ENCODE measurements at places on chromosomes 1 and 21.

DNA sequence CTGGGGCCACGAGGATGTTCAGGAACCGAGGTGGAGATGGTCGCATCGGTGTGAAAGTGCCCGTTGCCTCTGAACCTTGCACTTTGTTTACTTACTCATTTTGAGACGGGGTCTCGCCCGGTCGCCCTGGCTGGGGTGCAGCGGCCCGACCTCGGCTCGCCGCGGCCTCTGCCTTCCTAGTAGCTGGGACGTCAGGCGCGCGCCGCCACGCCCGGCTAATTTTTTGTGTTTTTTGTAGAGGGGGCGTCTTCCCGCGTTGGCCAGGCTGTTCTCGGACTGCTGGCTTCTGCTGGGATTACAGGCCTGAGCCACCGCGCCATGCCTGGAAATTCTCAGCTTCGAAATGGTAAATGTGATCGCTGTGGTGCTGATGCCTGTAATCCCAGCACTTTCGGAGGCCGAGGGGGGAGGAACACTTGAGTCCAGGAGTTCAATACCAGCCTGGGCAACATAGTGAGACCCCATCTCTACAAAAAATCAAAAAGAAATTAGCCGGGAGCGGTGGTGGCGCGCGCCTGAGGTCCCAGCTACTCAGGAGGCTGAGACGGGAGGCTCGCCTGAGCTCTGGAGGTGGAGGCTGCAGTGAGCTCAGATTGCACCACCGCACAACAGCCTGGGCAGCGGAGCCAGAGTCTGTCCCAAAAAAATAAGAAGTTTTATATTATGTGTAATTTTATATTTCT lies 684 bp upstream of the MRPL20 start:
- DNase-seq: no peak

DNA sequence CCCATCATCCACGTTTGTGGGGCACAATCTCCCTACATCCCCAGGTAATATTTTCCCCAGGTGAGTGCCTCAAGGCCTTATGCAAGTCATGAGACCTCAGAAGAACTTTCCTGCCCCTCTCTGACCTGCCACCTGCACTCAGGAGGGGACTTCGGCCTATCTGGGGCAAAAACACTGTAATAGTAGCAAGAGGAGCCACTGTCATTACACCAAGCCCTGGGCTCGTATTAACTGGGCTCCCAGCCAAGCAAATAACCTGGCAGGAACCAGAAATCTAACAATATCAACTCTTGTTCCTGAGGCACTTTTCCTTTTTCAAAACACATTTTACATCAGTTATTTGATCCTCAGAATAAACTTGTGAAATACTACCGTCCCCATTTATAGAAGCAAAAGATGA lies 30.9 kb downstream of the LAMB3 start:
- DNase-seq: no peak

GRCh38 chr1:10889650-10890353 lies 93.4 kb upstream of the CASZ1 start:
- no peak for DNase-seq

DNA sequence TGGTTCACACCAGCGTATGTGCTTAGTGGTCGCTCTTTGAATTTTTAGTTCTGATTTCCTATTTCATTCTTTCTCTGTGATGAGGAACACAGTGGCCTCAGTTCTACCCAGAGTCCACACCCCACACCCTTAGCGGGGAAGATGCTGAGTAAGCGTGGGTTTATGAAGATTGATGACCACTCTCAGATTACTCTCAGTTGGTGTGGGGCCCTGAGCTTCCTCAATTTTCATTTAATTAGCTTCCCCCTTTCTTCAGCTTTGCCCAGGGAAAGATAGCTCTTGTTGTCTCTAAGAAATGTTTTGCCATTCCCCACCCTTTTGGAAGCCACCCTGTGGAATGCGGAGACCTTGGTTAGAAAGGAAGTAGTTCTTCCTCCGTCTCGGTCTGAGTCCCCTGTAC lies 299.9 kb upstream of the PROX1 start:
- no peak for DNase-seq

- DNase-seq: no peak
These were observed 28.5 kb upstream of the PTPRC start for GRCh38 chr1:198610362-198610761.

DNA sequence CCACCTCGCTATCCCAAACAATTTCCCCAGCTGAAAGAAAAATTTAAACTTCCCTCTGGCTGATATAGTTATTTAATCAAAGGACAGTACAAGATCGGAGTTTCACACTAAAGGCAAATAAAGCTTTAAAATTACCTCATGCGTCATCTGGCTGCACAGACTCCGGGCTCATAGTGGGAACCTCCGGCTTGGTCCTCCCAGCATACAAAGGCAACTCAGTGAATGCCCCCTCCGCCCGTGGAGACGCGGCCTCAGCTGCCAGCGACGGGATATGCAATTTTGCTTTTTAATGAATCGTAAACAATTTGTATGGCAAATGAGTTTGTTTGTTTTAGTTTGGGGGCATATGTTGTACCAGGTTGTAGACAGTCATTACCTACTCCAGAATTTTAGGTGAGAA lies 214.6 kb upstream of the NFIA start:
- DNase-seq: no peak

DNA sequence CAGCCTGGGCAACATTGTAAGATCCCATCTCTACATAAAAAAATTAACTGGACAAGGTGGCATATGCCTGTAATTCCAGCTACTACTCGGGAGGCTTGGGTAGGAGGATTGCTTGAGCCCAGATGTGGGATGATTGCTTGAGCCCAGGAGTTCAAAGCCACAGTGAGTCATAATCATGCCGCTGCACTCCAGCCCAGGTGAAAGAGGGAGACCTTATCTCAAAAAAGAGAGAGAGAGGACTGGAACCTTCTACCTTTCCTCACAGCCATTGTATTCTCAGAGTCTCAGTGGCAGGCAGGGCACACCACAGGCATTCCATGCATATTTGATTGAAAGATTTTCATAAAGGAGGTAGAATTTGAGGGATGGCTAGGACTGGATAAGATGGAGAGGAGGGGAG lies 78.4 kb downstream of the KIF14 start:
- DNase-seq: no peak

GRCh38 chr21:37631319-37632117 lies 264.9 kb downstream of the DYRK1A start:
- no peak for DNase-seq

- DNase-seq: no peak
These were observed 101.1 kb upstream of the SOD1 start for GRCh38 chr21:31558189-31558961.

GRCh38 chr21:38129711-38130110 lies 127.1 kb upstream of the KCNJ15 start:
- DNase-seq: no peak

- DNase-seq: no peak
These were observed 26.6 kb downstream of the ZBTB18 start for GRCh38 chr1:244077473-244078220.

GRCh38 chr1:81006502-81006901 lies 794.2 kb upstream of the ADGRL2 start:
- no peak for DNase-seq

GRCh38 chr1:228463559-228464455 lies 23.4 kb upstream of the RNF187 start:
- DNase-seq: no peak

DNA sequence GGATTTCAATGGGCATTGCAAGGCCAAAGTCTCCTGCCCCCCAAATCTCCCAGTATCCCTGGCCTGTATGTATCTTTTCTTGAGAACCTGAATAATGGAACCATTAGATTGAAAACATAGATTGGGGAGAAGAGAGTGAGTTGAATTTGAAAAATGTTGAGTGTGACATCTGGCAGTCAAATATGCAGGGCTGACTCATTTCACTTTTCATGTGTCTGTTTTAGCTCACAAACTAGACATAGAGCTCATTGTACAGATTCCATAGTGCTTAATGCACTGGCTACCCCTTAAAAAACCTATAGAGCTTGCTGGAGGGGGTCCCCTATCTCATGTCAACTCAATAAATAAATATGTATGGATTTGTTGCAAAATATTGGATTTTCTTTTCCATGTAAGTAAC lies 30.8 kb downstream of the DDR2 start:
- DNase-seq: no peak

GRCh38 chr1:60367532-60367931 lies 294.0 kb upstream of the C1orf87 start:
- DNase-seq: no peak

- no peak for DNase-seq
These were observed 46.2 kb downstream of the PGBD5 start for GRCh38 chr1:230379928-230380327.

DNA sequence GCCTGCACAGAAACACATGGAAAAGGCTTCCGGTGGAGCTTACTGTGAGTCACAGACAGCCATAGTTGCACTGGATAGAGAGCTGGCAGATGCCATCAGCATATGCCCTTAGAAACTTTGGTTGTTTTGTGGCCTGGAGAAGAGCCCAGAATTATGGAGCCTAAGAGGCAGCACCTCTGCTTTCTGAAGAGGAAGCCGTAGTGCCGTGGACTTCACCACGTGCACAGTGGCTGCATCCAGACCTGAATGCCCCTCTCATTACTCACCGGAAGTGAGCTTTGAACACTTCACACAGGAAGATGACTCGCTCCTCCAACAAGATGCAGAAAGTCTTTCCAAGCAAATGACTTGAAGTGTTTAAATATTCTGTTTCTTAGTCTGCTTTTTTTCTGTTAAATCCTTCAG lies 28.4 kb downstream of the JUN start:
- DNase-seq: peak; percentile 52

GRCh38 chr1:210691039-210691610 lies 362.4 kb downstream of the HHAT start:
- DNase-seq: no peak

DNA sequence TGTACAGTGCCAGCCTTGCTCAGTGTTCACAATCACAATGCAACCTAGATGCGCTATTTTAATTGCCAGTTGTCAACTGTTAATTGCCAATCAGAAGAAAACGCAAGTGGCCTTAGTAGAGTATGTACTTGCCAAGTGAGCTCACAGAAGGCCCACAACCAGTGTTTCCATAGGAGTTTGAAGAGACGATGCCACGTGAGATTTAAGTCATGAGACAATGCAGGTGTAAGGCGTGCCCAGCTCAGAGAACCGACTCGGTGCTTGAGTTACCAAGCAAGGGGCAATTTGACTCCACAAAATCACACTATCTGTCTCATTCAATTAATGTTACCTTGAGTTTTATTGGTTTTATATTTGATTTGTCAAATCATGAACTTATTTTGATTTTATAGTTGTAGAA lies 65.6 kb downstream of the TEX35 start:
- DNase-seq: no peak

DNA sequence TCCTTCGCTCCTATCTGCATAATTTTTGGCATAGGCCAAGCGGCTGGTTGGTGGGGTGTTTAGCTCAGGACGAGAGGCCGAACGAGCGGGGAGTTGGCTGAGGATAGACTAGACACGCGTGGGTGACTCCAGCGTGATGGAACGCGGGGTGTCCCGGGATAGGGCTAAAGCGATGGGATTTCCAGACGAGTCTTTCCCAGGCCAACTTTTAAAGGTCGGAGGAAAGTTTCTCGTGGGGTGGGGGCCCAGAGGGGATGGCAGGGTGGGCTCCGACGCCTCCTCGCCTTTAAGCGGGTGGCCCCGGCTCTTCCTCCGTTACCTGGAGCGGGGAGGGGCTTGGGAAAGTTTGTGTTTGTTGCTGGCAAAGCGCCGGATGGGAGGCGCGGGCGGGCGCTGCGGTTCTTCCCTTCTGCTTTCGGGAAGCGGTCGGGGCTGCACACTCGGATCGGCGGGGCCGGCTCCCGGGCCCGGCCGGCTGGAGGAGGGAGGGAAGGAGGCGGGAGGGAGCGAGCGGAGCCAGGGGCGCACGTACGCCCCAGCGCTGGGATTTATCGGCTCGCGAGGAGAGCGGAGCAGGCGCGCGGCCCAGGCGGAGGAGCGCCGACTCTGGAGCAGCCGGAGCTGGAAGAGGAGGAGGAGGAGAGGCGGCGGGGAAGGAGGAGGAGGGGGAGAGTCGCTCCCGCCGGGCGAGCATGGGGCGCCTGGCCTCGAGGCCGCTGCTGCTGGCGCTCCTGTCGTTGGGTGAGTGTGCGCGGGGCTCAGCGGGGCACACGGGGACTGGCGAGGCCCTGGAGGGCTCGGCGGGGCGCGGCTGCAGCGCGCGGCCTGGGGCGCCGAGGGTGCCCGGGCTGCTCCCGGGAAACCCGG lies at the start of gene PTGFRN:
TSS of gene PTGFRN (plus strand) at position 405 of the 867 bp plus-strand sequence. CDS start at position 693, 288 bp downstream.
- DNase-seq: peak; percentile 66

GRCh38 chr1:86082183-86082582 lies 74.4 kb downstream of the COL24A1 start:
- DNase-seq: no peak

DNA sequence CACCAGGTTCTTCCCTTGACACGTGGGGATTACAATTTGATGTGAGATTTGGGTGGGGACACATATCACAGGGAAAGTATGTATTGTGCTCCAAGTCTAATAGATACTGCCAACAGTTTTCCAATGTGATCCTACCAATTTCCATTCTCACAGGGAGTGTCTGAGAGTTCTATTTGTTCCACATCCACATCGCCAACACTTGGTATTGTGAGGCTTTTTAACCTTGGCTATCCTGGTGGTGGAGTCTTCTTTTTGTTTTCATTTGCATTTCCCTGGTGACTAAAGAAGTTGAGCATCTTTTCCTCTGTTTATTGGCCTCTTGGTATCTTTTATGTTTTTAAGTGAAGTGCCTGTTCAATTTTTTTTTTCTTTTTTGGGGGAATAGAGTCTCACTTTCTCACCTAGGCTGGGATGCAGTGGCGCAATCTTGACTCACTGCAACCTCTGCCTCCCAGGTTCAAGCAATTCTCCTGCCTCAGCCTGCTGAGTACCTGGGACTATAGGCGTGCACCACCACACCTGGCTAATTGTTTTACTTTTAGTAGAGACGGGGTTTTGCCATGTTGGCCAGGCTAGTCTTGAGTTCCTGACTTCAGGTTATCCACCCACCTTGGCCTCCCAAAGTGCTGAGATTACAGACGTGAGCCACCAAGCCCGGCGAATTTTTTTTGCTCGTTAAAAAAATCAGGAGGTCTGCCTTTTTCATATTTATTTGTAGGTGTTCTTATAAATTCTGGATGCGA lies 15.9 kb upstream of the PADI1 start:
- DNase-seq: no peak

DNA sequence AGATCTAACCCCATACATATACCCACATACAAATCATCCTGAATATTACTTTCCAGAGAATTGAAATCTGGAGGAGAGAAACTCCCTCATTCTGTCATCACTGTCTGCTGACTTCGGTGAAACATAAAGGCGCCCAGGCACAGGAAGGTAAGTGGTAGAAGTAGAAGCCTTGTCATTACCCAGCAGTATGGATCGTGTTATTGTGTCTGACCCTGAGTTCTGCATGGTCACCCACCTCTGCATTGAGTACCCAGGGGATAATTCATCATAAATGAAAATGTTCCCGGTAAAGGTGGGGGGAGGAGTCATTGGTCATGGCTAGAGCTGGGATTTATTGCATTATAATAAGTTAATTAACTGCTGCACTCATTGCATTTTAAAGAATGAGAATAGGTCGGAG lies 342.6 kb upstream of the PKN2 start:
- DNase-seq: no peak

DNA sequence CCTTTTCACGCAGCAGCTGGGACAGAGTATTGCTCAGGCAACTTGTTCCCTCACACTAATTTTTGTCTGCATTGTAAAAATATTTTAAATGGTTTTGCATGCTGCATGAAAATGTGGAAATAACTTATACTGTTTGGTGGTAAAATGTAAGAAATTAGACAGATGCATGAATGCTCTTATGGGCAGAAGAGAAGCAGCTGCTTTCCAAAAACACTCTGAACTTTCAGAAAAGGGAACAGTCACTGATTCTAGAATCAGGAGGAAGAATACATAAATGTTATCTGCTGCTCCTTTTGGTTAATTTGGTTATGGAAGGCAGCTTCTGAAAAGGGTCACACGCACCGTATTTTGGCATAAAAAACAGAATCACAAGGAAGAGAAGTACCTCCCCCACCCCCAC lies 87.0 kb upstream of the RUNX1 start:
- no peak for DNase-seq

- DNase-seq: no peak
These were observed 226.6 kb upstream of the ZRANB2 start for GRCh38 chr1:71307451-71307850.
